Daoy (cell line): ENCODE measurements at places on chromosomes 12 and 14. TPM values are rescaled to one million over a fixed set of nuclear protein-coding genes. Genes with fewer than 3 reads are reported as not detected.

The KCNA5 gene
- total RNA-seq: not detected in 2 replicates

The TEAD4 gene
- total RNA-seq: 18.4 and 27.3 TPM in 2 replicates

The P2RX2 gene
- not detected in 2 replicates for total RNA-seq

The CCDC177 gene
- not detected in 2 replicates for total RNA-seq

The ZC2HC1C gene
- 1.4 and 4.3 TPM in 2 replicates for total RNA-seq

The KRT82 gene
- not detected in 2 replicates for total RNA-seq

The TMEM119 gene
- total RNA-seq: 0.57 and 1.1 TPM in 2 replicates

The BIN2 gene
- total RNA-seq: not detected in 2 replicates

The IKBIP gene
- 55.3 and 81.4 TPM in 2 replicates for total RNA-seq

The MGP gene
- 39.0 and 76.2 TPM in 2 replicates for total RNA-seq

The KRT78 gene
- 1.2 TPM in 1 of 2 replicates, not detected in the other for total RNA-seq

The AQP6 gene
- total RNA-seq: 0.11 TPM in 1 of 2 replicates, not detected in the other

The TMEM63C gene
- total RNA-seq: 0.06 and 0.63 TPM in 2 replicates

The C2CD5 gene
- total RNA-seq: 10.0 and 14.0 TPM in 2 replicates

GRCh38 chr12:14952299-14952921 lies 9.0 kb downstream of the ARHGDIB start:
- peak; percentile 87 for DNase-seq

- no peak for DNase-seq
These were observed 60.8 kb downstream of the NDUFA12 start for GRCh38 chr12:94942663-94943062.

- peak; percentile 96 for DNase-seq
These were observed 2.3 kb upstream of the HSPB8 start for GRCh38 chr12:119176267-119177055.

- DNase-seq: no peak
These were observed 221.0 kb downstream of the SLC25A21 start for GRCh38 chr14:36951380-36951911.

DNA sequence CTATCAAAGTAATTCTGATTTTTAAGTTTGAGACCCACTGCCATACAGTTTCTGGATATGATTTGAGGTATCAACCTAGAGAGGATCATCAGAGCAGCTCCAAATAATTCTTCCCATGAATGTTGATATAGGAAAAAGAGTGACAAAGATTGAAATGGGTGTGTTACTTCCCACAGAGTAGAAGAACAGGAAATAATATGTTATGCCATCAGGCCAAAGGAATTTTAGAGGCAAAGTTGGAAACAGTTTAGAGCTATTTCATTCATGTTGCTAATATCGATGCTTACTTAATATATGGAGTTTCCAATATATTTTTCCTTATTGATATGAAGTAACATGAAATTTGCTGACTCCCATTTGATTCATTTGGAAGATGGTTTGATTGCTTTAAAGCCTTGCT lies 8.9 kb upstream of the MSRB3 start:
- DNase-seq: peak; percentile 11

- no peak for DNase-seq
These were observed 42.2 kb downstream of the PLXNC1 start for GRCh38 chr12:94190623-94191022.

GRCh38 chr14:85565862-85566296 lies 35.9 kb downstream of the FLRT2 start:
- peak; percentile 39 for DNase-seq

- peak; percentile 90 for DNase-seq
These were observed at the start of the genes DDX54 and RITA1 for GRCh38 chr12:113185180-113186032. DDX54 (minus strand) TSS chr12:113185478; CDS start chr12:113185451, 27 bp downstream. RITA1 (plus strand) TSS chr12:113185721; CDS start chr12:113186747, 1,026 bp downstream.

- DNase-seq: peak; percentile 12
These were observed 4.9 kb upstream of the SENP1 start for GRCh38 chr12:48110691-48111311.

DNA sequence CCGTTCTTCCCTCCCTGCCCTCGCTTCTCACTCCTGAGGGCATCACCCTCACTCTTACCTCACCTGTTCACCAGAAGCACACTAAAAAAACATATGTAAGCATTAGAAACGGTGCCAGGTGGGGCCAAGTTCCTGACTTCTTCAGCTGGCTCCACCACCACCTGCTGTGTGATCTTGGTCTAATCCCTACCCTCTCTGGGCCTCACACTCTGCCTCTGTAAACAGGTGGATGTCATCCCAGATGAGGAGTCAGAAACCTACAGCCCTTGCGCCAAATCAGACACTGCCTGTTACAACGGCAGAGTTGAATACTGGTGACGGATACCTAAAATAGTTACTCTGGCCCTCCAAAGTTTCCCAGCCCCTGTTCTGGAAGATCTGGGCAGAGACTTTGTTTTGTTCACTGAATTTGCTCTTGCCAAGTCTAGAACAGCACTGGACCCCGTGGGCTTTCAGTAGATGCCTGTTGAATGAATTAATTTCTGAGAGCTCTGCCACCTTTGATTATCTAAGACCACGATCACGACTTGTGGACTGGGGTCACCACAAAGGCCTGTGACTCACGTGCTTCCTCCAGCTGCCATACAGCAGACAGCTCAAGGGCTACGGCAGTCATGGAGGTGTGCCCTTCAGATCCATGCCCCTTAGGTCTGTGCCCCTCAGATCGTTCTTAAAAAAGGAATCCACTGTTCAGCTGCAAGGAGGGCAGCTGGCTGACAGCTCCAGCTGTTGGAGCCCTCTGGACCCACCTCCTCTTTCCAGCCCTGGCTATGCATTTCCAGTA lies 71.9 kb downstream of the GSC start:
- peak; percentile 46 for DNase-seq

DNA sequence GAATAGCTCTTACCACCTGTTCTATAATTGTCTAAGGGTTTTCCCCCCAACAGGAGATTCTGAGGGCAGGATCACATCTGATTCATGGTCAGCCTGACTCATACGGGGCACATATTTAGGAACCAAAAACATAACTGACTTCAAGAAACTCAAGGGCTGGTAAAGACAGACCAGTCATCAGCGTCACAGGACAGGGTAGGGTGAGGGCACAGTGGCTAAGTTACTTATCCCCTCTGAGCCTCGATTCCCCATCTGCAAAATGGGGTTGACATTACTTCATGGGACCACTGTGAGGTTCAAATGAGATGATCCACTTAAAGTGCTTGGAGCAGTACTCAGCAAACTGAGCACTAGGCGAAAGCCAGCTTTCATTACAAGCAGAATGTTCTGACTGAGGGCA lies 606 bp downstream of the CINP start:
- DNase-seq: peak; percentile 50

GRCh38 chr14:100307766-100308426 lies 1.7 kb upstream of the SLC25A29 start:
- no peak for DNase-seq

GRCh38 chr14:94144765-94145164 lies 15.4 kb upstream of the IFI27L2 start:
- DNase-seq: no peak

DNA sequence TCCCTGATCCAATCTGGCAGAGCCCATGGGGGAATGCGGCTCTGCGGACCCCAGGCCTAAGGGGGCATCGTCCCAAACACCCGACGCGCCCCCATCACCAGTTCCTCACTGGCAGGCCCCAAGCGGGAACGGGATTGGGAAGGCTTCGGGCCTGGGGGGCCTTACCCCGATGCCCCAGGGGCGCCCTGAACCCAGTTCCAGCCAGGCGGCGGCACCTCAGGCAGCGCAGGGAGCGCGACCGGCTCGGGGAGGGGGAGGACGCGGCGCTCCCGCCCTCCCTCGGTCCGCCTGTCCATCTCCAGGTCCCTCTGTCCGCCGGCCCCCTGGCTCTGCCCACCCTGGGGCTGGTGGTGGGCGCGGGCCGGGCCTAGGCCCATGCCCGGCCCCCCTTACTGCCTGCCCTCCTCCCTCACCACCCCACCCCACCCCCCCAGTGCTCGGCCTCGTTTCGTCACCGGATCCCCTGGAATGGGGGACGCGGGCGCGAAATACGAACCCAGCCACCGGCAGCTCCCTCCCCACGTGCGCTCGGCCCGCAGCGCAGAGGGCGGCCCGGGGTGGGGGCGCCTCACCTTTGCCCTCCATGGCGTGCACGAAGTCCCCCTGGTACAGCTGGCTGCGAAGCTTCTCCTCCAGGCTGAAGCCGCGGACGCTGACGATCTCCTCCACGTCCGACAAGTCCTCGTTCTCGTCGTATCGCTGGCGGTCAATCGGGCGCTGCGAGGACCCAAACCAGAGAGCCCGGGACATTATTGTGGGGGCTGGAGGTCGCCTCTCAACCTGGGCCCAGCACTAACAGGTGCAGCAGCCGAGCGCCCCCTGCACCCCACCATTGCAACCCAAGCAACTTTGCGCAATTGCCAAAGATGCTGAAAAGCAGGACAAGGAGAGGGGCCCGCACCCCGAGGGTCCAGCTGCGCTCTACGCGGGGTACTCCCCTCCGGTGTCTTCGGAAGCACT lies 2.3 kb downstream of the KDM2B start:
- DNase-seq: no peak

GRCh38 chr12:121170151-121170550 lies 37.5 kb downstream of the P2RX7 start:
- no peak for DNase-seq

GRCh38 chr14:96917442-96917963 lies 120.3 kb downstream of the VRK1 start:
- no peak for DNase-seq

DNA sequence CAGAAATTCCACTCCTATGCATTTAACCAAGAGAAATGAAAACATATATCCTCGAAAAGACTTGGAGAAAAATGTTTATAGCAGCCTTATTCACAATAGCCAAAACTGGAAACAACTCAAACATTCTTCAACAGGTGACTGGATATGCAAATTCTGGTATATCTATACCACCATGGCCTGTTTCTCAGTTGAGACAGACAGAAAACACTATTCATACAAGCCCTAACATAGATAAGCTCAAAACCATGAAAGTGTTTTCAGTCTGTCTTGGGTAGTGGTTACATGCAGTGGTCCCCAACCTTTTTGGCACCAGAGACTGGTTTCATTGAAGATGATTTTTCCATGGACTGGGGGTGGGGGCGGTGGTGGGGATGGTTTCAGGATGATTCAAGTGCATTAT lies 83.8 kb downstream of the SRGAP1 start:
- no peak for DNase-seq

GRCh38 chr12:68648179-68648578 lies 37.5 kb downstream of the RAP1B start:
- no peak for DNase-seq

DNA sequence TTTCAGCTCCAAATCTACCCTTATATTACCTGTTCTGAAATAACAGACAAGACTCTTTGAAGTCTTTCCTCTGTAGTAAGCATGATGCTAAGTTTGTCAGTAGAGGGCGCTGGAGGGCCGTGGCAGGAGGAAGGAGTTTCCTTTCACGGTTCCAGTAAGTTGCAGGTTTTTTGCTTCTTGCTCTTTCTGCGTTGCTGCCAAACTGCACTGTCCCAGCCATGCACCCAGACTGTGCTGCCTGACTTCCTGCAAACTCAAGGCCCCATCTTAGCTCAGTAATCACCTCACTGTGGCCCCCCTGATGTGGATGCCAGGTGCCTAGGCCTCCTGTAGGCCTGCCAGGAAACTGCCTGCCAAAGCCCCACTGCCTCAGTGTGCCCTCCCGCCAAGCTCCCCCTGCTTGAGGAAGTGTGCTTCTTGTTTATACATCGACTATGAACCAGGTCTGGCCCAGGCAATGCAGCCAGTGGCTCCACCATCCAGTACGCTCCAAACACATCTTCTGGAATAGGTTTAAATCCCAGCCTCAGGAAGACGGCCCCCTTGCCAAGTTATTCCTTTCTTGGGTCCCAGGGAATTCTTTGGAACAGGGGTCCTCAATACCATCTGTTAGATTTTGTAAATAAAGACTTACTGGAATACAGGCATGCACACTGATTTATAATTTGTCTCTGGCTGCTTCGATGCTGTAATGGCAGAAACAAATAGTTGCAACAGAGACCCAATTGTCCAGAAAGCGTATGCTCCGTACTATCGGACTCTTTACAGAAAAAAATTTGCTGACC lies 193.7 kb upstream of the LRIG3 start:
- DNase-seq: peak; percentile 81

DNA sequence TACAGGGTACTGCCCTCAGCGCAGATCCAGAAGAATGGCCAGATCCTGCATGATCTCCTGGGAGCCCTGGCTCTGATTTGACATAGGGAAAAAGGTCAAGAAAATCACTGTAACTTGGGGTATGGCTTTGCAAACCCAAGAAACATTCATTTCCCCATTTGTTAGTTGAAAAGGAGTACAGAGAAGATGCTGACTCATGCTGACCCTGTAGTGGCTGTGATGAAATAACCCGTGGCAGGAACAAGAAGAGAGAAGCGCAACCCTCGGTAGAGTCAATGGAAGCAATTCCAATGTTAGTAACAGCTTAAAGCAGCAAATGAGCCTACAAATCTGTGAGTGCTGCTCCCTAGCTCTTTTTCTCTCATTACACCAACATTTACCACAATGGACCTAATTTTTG lies 281.6 kb upstream of the NPAS3 start:
- peak; percentile 57 for DNase-seq

DNA sequence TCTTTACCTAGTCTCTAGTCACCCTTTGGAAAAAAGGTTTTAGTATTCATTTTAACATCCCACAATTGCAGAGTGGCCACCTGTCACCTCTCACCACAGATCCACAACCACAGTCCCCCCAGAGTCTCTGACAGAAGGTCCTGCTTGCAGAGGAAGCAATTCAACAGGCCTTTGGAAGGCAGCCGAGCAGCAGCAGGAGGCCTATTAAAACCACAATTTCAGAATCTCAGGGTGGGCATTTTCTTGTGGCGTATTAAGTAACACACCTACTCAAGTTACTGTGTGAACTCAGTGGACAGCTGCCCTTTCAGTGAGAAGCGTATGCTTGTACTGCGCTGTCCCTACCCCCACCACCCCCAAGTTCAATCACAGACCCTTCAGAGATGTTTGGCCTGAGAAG lies 234.0 kb upstream of the HMGA2 start:
- no peak for DNase-seq

DNA sequence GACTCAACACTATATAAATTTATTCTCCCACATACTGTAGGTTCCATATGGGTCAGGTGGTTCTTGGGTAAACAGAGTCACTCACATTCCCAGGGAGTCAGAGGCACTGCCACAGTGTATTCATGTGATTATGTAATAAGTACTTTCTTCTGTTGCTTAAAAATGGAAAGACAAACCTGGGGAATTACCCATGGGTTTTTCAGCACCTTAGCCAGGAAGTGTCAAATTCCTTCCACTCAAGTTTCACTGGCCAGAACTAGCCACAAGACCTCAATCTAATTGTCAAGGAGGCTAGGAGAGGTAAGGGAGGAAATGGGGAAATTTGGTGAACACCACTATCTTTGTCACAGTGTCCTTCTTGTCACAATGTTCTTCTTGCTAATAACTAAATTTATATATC lies 333.2 kb upstream of the MDGA2 start:
- DNase-seq: peak; percentile 2

GRCh38 chr12:2645460-2645859 lies 149.3 kb upstream of the FKBP4 start:
- DNase-seq: no peak

GRCh38 chr14:99915305-99916090 lies 122.3 kb downstream of the EML1 start:
- DNase-seq: no peak

GRCh38 chr14:105058521-105059034 lies 6.7 kb downstream of the GPR132 start:
- no peak for DNase-seq

DNA sequence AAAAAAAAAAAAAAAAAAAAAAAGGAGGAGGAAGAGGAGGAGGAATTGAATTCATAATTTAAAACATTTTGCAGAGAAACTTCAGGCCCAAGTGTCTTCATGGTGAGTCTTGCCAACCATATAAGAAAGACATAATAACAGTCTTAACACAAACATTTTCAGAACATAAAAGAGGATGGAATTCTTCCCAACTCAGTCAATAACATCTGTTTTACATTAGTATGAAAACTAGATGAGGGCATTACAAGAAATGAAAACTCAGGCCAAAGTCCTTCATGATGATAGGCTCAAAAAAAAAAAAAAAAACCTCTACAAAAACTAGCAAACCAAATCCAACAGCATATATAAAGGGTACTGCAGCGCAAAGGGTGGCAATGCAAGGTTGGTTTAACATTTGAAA lies 151.6 kb downstream of the FOXA1 start:
- no peak for DNase-seq
